ENCODE measurements at places on chromosomes 13 and 19.
A peak's percentile ranks its signal among the peaks of the same experiment; 100 is the strongest.

DNA sequence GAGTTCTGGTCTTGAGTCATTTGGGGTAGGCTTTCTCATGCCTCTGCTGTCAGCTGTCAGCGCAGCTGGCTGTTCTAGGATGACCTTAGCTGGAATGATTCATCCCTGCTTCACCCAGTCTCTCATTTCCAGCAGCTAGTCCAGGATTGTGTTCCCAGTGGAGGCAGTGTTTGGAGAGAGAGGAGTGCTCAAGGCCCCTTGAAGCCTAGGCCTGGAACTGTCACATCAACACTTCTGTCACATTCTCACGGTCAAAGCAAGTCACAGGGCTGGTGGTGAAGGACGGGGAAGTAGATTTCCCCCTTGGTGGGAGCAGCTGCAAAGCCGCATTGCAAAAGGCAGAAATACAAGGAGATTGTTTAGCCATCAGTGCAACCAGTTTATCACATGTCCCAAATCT lies 15.2 kb downstream of the TPT1 start:
- peak; percentile 81 for DNase-seq

DNA sequence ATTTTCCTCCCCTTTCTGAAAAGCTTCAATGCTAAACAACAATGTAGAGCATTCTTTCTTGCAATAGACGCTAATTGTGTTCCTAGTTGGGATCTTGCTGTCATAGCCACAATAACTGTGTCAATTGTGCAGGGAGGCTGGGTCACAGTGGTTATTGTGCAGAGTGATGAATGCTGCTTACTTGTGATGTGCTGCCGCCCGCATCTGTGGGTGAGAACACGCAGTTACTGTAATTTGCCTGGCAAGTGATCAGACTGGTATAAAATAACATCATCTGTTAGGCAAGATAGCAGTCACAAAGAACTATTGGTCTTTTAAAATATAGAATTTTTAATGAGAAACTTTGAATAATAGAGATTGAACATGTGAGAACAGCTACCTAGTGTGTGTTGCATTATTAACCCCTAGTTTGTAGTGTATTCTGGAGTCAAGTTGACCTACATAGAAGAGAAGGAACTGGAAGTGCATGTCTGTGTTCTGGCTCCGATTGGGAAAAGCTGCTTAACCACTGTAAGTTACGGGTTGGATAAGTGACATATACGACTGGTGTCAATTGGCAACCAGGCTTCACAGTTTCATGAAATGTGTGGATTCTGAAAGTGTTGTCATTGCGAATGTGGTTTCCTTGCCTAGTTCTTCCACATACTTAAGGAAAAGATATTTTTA lies 43.6 kb downstream of the SLAIN1 start:
- no peak for DNase-seq

DNA sequence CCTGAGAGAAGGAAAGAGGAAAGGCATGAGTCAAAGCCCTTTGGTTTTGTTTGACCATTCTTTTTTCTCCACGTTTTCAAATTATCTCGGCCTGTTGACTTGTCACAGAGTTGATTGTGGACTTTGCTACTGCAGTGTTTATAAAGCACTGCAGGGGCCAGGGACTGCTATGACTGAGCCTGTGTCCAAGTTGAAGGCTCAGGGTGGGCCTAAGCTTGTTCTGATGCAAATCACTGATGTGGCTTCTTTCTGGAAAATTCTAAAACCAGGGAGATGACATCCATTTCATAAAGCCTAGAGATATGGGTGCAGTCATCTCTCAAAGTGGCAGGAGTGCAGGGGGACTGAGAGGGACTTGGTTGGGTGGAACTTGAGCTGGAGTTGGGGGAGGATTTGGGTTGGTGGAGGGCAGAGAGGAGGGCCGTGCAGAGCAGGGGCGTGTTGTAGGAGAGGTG lies 1.2 kb upstream of the CXCL17 start:
- DNase-seq = no peak

- DNase-seq = peak; percentile 92
Observed at GRCh38 chr13:45162821-45163220, 38.0 kb downstream of the KCTD4 start.

Data from MCF 10A (cell line).